MM.1S (cell line): ENCODE measurements at places on chromosomes 6 and 20.

GRCh38 chr6:117409863-117410262 lies 15.9 kb downstream of the ROS1 start:
- no peak for DNase-seq
- no peak overlapping the region for H3K27ac ChIP-seq
- H3K4me1 ChIP-seq: no peaks in the 10 kb centered on the region
- no peaks in the 10 kb centered on the region for H3K27me3 ChIP-seq

DNA sequence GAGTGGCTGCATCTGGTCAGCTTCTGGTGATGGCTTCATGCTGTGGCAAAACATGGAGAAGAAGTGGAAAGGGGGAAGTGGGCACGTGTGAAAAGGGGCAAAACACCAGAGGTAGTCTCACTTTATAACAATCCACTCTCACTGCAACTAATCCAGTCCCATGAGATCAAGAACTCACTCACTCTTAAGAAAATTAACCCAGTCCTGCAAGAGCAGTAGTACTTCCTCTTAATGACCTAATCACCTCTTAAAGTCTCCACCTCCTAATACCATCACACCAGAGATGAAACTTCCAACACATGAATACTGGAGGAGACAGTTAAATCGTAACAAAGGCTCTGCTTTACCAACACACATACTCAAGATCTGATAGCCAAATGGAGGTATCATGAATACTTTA lies 152.6 kb downstream of the THEMIS start:
- no peaks in the 10 kb centered on the region for H3K4me1 ChIP-seq
- H3K4me3 ChIP-seq: no peak overlapping the region
- H3K36me3 ChIP-seq: no peaks in the 10 kb centered on the region
- DNase-seq: no peak
- no peak overlapping the region for H3K27ac ChIP-seq

GRCh38 chr6:122610690-122611455 lies 668 bp downstream of the PKIB start:
- no peaks in the 10 kb centered on the region for H3K36me3 ChIP-seq
- H3K4me1 ChIP-seq: no peaks in the 10 kb centered on the region
- DNase-seq: peak; percentile 53

- H3K36me3 ChIP-seq: 0 out of 2 replicates have a peak, but pooled peaks cover 6% of the 10 kb centered on the region
- no peak overlapping the region for H3K4me3 ChIP-seq
- H3K27ac ChIP-seq: no peak overlapping the region
- H3K27me3 ChIP-seq: no peaks in the 10 kb centered on the region
- DNase-seq: no peak
- peaks cover 14% of the 10 kb centered on the region for H3K4me1 ChIP-seq
These were observed 45.7 kb downstream of the ILRUN start for GRCh38 chr6:34650823-34651222.

DNA sequence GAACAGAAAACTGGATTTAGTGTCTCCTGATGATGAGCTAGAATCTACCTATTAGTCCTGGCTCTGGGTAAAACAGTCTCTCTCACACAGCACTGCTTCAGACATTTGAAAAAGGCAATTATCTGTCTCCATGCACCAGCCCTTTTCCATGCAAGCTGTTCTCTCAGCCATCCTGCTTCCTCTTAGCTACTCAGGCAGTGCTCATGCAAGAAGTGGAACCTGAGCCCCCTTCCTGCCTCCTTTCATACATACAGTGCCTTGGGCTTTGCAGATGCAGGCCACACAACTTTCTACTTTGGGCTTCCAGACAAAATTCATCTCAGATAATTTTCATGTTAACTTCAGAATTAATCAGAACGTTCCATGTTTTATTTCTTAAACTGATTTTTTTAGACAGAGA lies 151.3 kb downstream of the RALGAPA2 start:
- H3K27me3 ChIP-seq: peaks cover 12% of the 10 kb centered on the region; the same call in 1 of the 2 replicates
- H3K27ac ChIP-seq: no peak overlapping the region
- no peaks in the 10 kb centered on the region for H3K36me3 ChIP-seq
- H3K4me1 ChIP-seq: peaks cover 10% of the 10 kb centered on the region

GRCh38 chr20:6489361-6490171 lies 277.9 kb upstream of the BMP2 start:
- no peak for DNase-seq
- no peaks in the 10 kb centered on the region for H3K27me3 ChIP-seq
- no peaks in the 10 kb centered on the region for H3K36me3 ChIP-seq
- peaks cover 11% of the 10 kb centered on the region; the same call in 1 of the 2 replicates for H3K4me1 ChIP-seq
- H3K27ac ChIP-seq: no peak overlapping the region
